ENCODE measurements at places on chromosomes 16 and 17.

DNA sequence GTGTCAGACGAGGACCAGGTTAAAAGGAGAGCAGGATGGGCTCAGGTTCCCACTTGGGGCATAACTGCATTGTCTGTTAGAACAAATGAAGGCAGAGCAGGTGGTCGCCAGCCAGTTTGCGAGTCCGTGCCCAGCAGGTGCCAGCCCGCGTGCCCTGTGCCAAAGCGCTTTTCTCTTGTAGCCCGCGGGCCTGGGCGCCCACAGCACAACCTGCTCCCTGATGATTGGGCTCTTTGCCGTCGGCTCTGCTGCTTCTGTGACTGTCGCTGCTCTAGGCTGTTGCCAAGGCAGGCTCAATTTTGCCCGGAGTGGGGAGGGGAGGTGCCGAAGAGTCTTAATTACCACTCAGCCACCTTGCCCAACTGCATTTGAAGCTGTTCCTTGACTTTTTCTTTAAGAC, 21.1 kb downstream of the KNOP1 start:
- DNase-seq: no peak

DNA sequence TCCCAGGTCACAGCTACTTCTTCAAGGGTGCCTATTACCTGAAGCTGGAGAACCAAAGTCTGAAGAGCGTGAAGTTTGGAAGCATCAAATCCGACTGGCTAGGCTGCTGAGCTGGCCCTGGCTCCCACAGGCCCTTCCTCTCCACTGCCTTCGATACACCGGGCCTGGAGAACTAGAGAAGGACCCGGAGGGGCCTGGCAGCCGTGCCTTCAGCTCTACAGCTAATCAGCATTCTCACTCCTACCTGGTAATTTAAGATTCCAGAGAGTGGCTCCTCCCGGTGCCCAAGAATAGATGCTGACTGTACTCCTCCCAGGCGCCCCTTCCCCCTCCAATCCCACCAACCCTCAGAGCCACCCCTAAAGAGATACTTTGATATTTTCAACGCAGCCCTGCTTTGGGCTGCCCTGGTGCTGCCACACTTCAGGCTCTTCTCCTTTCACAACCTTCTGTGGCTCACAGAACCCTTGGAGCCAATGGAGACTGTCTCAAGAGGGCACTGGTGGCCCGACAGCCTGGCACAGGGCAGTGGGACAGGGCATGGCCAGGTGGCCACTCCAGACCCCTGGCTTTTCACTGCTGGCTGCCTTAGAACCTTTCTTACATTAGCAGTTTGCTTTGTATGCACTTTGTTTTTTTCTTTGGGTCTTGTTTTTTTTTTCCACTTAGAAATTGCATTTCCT, 3.4 kb upstream of the LPCAT2 start:
- no peak for DNase-seq

- no peak for DNase-seq
Measured at GRCh38 chr17:45160447-45161287, 1.0 kb upstream of the HEXIM2 start.

- DNase-seq: no peak
Measured at GRCh38 chr16:67942200-67942509, 1.8 kb downstream of the LCAT start.

DNA sequence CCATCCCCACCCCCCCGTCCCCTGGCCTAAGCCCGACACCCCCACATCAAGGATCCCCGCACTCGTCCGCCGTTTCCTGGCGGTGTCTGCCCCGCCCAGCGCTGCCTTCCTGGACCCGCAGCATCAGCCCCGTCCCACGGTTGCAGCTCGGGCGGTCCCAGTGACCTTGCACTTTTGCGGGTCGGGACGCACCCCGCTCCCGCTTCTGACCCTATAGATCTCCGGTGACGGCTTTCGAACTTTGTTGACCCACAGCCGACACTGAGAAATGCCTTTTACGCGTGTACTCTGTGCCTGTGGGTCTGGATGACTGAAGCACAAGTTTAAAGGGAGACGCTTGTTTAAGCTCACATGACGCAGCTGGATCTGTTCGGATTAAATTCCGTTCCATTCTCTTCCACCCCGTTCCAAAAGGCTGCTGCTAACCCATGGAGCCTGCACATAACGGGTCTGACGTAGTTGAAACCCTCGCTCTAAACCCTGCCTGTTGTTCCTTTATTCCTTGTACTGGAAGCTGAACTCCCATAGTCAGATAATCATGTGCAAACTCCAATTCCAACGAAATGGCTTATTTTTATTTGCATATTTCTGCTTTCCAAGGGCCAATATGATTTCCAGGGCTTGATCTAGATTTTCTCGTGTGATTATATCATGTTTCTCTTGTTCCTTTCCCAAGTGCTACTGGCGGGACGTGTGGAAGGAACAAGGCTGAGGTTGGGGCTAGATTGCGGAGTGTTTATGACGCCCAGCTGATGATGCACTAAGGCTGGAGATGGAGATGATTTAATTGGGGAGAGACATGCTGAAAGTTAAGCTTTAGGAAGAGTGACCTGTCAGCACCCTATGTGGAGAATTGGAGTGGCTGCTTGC, 834 bp downstream of the FLYWCH1 start:
- DNase-seq: no peak

GRCh38 chr17:62668091-62668804, 40.8 kb downstream of the MRC2 start:
- DNase-seq: no peak

DNA sequence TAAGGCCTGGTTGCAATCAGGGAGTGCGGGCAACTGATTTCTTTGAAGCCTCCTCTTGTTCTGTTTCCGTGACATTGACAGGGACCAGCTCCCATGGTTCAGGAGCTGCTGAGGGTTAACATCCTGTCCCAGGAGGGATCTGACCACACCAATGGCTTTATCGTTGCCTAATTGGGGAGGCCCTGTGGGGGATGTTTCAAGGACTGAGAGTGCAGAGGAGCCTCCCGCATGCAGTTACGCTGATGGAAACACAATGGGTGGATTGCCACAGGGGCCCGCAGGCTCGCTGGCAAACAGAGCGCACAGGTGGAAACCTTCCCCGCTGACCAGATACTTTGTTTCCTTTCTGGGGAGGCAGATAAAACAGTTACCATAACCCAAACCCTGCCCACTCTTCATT, 23.8 kb upstream of the ABCC1 start:
- DNase-seq: no peak

DNA sequence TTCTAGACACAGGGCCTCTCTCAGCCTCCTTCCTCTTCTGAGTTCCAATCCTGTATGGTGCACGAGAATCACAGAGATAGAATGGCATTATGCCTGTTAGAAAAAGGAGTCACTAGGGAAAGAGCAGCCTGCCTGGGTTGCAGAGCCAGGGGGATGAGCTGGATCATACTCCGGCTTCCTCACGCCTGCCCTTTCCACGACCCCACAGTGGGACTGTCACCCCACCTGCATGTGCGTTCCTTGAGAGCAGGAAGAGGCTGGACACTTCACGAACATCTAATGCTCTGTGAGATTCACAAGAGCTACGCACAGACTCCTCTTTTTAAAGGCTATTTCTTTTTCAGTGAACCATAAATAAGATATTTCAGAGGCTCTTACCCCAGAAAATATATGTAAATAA, 54.8 kb downstream of the N4BP1 start:
- no peak for DNase-seq

DNA sequence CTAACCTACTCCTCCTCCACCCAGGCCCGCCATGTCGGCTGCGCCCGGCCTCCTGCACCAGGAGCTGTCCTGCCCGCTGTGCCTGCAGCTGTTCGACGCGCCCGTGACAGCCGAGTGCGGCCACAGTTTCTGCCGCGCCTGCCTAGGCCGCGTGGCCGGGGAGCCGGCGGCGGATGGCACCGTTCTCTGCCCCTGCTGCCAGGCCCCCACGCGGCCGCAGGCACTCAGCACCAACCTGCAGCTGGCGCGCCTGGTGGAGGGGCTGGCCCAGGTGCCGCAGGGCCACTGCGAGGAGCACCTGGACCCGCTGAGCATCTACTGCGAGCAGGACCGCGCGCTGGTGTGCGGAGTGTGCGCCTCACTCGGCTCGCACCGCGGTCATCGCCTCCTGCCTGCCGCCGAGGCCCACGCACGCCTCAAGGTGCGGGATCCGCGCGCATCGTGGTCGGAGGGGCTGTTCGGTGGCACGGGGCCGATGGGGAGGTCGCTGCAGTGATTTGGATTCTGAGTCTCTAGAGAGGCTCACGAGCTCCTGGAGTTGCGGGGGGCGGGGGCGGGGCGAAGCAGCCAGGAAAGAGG, 878 bp downstream of the TRIM72 start:
- no peak for DNase-seq
